ENCODE measurements at places on chromosomes 5 and 9.

DNA sequence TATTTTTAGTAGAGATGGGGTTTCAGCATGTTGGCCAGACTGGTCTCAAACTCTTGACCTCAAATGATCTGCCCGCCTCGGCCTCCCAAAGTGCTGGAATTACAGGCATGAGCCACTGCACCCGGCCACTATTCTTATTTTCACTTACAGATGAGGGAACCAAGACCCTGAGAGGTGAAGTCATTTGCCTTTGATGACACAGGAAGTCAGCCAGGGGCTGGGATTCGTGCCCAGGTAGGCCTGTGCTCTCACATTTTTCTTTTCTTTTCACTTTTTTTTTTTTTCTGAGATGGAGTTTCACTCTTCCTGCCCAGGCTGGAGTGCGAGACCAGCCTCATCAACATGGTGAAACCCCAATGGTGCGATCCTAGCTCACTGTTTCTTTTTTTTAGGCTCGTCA lies 22.2 kb downstream of the ENG start:
- DNase-seq, result no peak

DNA sequence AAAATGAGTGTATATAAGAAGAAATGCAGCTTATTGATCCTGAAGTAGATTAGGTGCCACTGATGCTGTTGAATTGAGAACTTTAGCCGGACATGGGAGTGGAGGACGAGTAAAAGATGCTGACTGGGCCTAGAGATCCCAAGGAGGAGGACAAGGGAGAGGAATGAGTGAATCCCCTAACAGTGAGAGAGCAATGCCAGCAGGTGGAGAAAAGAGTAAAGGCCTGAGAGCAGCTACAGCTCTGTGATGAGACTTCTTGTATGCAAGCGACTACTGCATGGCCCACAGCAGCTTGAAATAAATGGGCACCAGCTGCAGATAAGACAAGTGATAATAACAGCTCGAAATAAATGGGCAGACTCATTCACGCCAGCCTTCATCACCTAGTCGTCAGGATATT lies 44.5 kb upstream of the JMY start:
- no peak for DNase-seq

GRCh38 chr9:104227108-104227507 lies 133.0 kb downstream of the SMC2 start:
- DNase-seq, result peak; percentile 59

DNA sequence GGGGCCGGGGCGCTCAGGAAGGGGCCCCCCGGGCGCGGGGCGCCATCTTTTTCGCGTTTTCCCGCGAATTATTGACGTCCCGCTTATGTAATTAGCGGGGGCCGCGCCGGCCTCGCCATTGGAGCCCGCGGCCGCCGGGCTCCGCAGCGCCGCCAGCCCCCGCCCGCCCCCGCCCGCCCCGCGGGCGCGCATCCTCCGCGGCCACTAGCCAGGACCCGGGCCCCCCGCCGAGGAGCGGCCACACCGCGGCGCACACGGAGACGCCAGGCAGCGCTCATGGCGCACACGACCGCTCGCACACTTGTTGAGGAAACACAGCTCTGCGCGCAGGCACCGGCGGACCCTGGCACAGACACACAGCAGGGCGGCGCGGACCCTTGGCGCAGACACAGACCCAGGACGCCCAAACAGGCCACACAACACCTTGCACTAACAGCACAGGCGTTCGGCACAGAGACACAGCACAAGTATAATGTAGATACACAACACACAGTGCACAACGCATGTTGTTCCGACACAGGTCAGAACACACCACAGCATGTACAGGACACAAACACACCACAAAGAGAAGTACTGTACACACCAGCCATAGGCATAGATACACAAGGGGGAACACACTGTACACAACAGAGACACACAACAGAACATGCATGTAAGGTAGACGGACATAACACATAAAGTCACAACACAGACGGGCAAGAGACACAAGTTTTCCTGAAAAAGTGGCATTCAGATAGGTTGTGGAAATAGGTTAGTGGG lies 467 bp upstream of the PHF19 start:
- peak; percentile 80 for DNase-seq

DNA sequence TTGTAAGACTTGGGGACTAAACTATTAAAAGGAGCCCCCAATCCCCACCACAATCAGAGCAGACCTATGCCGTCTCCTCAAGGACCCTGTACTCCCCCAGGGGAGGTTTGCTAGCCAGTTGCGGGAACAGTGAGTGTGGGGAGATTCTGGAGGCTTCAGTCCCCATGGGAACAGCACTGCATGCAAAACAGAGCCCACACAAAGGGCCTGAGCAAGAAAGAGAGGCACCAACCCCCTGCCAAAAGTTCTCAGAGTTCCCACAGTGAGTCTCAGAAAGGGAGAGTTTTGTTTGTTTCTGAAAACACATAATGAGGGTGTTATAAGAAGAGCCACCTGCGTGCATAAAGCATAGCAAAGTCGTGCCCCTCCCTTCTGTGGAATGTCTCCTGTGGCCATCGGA lies 56.6 kb downstream of the CFAP90 start:
- DNase-seq, result no peak

DNA sequence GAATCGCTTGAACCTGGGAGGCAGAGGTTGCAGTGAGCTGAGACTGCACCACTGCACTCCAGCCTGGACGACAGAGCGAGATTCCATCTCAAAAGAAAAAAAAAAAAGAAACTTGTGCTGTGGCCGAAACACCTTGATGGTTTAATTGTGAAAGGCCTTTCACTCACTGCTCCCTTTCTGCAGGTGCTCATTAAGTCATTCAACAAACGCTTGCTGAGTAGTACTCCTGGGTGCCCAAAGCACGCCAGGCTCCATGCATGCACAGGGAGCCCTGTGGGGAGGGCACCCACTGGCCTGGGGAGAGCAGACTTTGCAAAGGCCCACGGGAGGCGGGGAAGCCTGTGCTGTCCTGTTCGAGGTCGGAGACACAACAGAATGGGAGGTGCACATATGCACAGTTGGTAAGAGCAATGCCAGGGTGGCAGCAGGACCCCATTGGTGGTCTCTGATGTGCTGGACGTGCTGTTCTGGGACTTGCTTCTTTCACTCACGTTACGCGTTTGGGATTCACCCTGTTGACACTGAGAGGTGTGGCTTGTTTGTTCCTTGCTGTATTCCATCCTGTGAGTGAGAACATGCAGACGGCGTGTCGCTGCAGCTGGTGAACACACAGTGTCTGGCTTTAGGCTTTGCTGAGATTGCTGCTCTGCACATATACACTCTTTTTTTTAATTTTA lies 3.0 kb upstream of the ENTPD2 start:
- DNase-seq, result no peak

- no peak for DNase-seq
Observed at GRCh38 chr9:31730398-31730797, 654.0 kb upstream of the ACO1 start.

DNA sequence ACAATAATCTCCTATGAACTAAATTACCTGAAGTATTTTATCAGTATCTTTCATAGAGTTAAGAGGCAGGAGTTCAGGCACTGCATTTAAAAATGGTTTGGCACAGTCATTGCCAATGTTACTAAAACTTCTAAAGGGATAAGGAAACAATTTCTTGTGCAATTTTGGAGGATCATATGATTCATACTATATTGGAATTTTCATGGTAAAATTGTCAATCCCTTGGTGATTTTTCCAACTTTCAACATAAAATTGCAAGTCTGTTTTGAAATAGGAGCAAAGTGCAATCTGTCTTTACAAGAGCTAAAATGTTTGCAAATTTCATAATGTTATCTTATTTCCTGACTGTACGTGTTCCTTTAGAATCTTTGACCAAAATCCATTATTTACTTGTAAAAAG lies 211.1 kb downstream of the DMRTA1 start:
- peak; percentile 83 for DNase-seq

DNA sequence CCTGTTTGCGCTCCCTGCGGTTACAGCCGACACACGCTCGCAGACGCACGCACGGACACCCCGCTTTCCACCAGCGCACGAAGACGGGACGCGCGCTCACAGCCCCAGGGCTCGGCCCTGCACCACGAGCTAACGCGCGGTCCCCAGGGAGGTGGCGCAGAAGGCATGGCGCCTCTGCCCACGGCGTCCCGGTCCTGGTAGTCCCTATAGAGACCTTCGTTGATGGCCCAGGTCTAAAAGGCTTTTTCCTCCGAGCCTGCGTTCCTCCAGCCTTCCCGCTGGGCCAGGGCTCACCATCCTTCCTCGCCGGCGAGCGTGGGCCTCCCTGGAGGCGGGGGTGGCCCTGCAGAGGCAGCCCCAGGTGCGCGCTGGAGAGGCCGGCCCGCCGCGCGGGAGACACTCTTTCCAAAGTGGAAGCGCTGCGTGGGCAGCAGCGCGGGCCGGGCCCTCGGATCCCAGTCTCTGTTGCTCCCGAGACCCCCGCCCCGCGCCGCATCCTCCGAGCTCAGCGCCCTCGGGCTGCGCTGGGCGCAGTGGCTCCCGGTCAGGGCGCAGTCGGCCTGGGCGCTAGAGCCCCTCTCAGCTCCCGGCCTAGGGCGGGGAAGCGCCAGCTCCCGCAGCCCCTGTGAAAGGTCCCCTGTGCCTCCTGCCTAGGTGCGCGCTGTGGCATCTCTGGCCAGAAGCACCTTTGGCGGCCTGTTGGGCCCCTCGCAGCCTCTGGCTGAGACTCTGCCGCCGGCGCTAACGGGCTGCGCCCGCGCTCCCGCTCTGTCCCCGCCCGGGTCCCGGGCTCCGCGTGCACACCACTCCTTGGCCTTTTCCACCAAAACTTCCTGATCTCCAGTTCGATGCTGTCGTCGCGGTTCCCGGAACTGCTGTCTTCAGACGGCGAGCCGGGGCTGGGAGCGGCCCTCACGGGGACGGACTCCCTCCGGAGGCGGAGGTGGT lies 31.9 kb upstream of the FANCC start:
- DNase-seq, result no peak

- DNase-seq, result no peak
Observed at GRCh38 chr9:16230731-16231130, 639.7 kb downstream of the BNC2 start.

DNA sequence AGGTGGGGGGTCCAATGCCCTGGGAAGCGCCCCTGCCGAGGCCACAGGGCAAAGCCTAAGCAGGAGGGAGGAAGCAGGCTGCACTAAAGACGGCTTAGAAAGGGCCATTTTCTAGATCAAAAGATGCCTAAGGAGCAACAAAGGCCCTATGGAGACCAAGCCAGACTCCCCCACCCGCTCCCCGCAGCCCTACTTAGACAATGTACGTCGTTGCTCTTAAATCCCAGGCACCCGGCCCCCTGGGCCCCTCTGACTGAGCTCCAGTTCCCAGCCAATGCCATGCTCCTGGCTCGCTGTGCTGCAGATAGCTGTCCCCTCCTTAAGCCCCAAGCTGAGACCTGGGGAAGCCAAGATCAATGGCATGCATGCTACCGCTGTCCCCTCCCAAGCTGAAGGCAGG lies 10.3 kb downstream of the IPPK start:
- no peak for DNase-seq

DNA sequence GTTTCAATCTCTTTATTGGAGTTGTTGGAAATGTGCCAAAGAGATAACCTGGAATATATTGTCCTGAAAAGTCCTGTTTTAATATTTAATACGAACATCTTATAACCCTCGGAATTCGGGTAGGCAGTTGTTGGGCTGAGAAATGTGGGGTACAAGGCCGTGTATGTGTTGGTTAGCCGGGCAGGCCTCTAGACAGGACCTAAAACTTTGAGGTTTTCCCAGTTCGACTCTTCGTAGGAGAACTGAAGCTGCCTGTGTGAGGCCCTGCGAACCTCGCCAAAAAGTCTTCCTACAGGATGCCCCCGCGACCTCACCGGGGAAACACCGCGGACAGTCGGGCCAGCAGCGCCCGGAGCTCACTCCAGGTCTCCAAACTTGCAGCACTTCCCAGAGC lies 583 bp upstream of the TJP2 start:
- DNase-seq, result no peak

DNA sequence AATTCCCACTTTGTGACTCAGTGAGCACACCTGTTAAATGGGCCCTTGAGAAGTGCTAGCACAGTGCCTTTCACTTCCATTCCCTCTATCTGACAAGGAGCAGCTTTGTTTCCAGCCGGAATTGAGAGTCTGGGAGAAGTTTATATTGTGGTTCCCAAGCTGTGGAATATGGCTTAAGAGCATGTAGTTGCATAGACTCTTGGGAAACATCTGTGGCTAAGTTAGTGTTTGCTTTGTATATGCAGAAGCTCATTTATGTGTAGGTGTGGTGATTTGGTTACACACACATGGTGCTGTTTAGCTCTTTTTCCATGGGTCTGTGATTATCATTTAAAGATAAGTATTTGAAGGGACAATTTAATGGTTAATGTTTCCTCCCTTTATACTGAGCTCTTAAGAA lies 110.5 kb upstream of the HMHB1 start:
- DNase-seq, result no peak

GRCh38 chr5:138601444-138601843 lies 26.2 kb upstream of the HSPA9 start:
- DNase-seq, result peak; percentile 90

GRCh38 chr5:139964266-139964993 lies 78.7 kb downstream of the NRG2 start:
- no peak for DNase-seq

GRCh38 chr5:157866536-157866935 lies 7.6 kb upstream of the CLINT1 start:
- no peak for DNase-seq

DNA sequence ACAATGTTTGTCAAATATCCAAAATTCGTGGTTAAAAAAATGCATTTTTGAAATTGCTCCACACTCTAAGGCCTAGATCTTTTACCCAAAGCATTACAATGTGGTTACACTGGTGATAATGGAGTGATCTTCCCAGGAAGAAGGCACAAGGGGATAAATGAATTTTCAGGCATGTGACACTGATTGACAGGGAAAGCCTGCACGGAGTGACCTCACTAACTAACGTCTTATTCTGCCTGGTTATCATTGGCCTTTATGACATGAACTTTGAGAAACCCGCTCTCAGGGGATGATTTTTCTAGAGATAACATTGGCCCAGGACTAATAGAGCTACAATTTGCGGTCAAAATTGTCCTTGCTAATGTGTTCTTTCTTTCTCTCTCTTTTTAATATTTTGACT lies 137.6 kb downstream of the PRKACG start:
- no peak for DNase-seq

DNA sequence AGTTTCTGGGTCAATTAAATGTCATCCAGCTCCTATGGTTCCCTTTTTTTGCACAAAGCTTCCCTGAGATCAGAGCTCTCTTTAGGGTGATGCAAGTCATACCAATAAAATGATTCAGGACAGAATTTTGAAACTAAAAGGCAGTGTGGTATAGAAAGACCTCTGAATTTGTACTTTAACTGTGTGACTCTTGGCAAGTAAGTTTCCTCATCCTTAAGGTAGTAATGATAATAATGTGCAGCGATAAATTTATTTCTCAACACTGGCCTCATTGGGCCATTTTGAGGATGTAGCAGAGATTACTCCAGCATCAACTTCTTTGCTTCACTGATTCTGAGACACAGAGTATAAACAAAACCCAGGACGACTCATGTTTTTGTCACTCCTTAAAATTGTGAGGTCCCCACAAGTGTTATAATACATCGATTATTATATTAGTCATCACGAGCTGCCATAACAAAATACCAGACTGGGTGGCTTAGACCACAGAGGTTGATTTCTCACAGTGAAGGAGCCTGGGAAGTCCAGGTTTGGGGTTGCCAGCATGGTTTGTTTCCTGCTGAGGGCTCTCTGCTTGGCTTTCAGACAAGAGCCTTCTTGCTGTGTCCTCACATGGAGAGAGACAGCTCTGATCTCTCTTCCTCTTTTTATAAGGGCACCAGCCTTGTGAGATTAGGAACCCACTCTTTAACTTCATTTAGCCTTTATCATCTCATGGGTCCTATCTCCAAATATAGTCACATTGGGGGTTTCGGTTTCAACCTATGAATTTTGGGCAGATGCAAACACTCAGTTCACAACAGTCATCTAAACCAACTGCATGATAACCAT lies 293.0 kb downstream of the ZNF608 start:
- peak; percentile 74 for DNase-seq

All from adipocyte (in vitro differentiated cells).